ENCODE measurements at places on chromosomes 3 and 15.
A peak's percentile ranks its signal among the peaks of the same experiment; 100 is the strongest.

- ATAC-seq, result peak; percentile 43
Measured at GRCh38 chr3:46947981-46948791, 28.4 kb downstream of the CCDC12 start.

DNA sequence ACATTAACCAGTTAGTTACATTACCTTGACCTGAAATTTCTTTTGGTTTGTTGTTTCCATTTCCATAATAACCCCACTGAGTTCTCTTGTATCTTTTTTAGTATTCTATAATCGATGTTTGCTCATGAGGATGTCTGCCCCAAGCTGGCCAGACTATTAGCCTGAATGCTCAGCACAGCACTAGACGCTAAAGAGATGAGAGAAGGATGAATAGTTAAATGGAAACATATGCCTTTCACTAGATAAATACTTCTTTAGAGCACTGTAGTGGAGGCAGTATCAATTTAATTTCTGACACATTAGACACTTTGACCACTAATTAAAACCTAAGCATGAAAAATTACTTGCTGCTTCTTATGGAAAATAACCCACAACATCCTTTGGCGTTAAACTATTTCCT, 654.9 kb upstream of the KCNMB2 start:
- ATAC-seq, result peak; percentile 81

DNA sequence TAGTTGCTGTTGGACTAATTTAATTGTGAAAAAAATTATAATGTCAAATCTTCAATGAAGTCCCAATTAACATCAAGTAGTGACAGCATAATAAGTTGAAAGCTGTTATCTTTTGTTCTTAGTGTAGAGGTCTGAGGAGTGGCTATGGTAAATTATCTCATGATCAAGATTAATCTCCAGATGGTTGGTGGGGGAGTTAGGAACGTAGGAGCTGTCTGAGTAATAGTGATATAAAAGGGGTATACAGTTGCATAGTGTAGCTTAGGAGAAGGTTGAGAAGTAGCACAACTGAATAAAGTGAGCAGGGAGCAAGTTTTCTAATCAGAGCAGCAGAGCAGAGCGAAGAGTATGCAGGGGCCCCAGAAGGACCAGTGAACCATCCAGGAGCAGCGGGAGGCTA, 19.5 kb downstream of the TMOD2 start:
- no peak for ATAC-seq

DNA sequence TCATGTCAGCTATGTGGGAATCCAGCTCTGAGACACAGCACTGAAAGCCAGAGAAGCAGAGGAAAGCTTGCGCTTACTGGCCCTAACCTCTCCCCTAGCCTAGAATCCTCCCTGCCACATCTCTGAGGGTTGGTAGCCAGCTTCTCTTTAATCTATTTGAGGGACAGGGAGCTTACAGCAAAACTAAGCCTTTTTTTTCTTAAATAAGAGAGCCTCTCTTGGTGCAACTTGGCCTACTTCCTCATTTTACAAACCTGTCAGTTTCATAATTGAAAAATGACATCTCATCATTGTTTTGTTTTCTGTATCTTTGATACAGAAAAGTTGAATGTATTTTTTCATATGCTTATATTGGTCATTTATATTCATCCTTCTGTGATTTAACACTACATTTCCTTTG, 193.9 kb downstream of the ZNF621 start:
- no peak for ATAC-seq

DNA sequence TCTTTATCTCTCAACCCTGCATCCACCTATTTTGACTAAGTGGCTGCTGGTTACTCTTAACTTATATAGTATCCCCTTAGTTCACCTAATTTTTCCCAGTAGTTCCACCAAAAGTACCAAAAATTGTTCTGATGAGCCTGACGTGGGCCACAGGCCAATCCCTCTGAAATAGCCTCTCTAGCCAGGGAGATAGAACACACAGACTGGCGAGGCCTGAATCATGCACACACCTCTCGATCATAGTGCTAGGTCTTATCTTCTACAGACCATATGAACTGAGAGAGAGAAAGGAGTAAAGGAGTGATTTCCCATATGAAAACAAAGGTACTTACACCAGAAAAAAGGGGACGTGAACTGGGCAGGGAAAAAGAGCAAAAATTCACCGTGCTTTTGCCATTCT, 72.5 kb upstream of the ADAMTS9 start:
- ATAC-seq, result no peak

GRCh38 chr15:75640483-75641178, 607 bp upstream of the IMP3 start:
- peak; percentile 63 for ATAC-seq

DNA sequence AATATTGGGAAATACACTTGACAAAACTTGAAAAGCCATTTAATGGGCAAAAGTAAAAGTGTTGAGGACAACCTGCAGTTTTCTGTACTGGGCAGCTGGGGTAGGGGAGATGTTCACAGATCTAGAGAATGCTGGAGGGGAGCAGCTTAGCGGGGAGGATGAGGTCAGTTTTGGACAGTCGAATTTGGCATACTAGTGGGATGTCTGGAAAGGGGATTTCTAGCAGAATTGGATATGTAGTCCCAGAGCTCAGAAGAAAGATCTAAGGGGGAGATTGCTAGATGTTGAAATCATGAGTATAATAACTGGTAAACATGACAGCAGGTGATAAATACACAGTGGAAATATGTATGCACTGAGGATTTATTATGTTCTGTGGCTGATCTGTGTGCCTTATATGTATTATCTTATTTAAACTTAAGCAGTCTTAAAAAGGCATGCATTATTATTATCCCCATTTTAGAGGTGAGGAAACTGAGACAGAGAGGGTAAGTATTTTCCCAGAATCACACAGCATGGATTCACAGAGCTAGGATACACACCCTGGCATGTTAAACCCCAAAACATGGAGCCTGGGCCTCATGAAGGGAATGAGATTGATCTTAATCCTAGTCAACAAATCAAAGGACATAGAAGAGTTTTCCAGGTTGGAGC, 42.7 kb downstream of the TLNRD1 start:
- ATAC-seq, result no peak

DNA sequence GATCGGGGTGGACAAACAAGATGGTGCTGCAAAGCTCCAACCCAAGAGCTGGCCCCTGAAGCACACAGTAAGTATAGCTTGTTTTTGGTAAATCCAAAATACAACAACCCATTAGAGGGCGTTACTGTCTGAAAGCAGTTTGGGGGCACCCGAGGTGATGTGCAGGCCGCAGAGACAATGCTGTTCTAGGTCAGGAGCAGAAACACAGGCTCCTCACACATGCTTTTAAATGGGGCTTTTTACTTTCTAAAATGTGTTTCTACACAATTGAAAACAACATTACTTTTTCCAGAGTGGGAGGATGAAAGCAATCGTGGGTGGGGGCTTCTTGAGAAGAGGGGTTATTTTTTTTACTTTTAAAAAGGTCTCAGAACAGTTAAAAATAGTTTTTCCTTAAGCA, 1029.3 kb upstream of the CFAP20DC start:
- no peak for ATAC-seq

- ATAC-seq, result peak; percentile 94
Measured at GRCh38 chr3:117355566-117355965, 646.0 kb downstream of the TUSC7 start.

- ATAC-seq, result no peak
Measured at GRCh38 chr15:80997692-80998091, 3.0 kb upstream of the TLNRD1 start.

DNA sequence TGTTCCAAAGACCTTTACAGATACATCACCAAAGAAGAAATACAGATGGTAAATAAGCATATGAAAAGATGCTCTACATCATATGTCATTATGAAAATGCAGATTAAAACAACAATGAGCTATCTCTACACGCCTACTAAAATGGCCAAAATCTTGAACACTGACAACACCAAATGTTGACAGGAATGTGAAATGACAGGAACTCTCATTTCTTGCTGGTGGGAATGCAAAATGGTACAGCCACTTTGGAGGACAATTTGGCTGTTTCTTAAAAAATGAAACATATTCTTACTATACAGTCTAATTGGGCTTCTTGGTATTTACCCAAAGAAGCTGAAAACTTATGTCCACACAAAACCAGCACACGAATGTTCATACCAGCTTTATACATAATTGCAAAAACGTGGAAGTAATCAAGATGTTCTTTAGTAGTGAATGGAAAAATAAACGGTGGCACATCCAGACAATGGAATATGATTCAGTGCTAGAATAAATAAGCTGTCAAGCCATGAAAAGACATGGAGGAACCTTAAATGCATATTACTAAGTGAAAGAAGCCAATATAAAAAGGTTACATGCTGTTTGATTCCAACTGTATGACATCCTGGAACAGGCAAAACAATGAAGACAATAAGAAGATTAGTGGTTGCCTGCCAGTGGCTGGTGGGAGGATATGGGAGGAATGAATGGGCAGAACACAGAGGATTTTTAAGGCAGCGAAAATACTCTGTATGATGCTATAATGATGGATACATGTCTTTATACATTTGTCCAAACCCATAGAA, 81.3 kb upstream of the NEDD4 start:
- ATAC-seq, result no peak

All from SK-N-SH treated with all-trans-retinoic acid at 6 μM for 48 hours (cell line).